Stimulated activated CD8-positive, alpha-beta memory T cell treated with anti-CD3 and anti-CD28 coated beads, Interleukin-4, amount 100 ng/mL, for 1 hour (primary cell): ENCODE measurements at places on chromosomes 6 and 20.

DNA sequence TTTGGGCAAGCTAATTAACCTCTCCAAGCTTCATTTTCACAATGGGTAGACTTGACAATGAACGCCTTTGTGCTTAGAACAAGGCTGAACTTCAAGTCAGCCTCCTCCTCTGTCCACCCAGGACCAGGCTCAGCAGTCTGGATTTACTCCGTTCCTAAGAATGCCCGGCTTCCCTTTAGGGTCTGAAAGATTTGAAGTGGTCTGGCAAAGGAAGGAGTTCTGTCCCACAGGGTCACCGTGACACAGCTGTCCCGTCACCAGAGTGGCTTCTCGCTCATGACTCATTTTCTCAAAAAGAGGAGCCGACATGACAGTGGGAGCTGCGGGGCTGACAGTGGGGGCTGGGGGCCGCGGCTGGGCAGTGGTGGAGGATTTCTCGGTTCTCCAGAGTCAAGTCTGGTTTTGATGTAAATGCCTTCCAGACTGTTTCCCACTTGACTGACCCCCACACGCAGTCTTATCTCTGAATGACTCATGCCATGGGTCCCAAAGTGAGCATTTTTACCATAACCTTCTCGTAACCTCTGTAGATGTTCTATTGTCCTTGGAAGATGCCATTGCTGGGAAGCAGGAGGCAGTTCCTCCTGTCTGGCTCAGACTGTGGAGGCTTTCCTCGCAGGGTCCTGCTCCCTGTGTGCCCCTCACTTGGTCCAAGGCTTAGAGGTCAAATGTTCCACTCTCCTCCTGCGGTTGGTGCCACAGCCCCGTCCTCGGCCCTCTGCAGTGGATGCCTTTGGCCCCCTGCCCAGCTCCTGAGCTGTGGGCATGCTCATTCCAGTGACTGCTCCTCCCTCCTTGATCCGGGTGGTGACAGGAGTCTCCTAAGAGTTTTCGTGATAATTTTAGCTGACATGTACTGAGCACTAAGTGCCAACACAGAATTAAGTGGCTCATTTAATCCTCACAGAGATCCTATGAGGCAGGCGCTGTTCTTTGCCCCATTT lies 253.1 kb downstream of the FNDC1 start:
- DNase-seq, result no peak

DNA sequence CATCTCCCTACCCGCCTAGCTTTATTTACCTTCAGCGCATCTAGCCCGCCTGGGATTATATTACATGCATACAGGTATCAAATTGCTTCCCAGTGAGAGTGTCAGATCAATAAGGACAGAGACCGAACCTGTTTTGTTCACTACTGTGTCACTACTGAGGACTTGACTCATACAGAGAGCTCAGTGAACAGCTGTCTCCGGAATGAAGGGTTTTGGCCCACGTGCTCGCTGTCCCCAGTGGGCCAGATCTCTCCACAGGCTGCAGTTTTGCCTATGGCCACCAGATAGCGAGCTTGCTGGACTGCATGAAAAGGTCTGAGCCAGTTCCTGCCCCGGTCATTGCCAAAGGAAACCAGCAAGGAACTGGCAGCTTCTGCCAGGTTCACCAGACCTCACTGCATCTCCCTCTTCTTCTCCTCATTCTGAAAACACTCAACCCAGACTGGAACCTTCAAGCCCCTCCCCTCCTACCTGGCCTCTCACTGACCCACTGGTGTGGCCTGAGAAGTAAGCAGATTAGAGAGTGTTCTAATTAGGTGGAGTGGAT lies 150.8 kb downstream of the ZMYND8 start:
- no peak for DNase-seq

DNA sequence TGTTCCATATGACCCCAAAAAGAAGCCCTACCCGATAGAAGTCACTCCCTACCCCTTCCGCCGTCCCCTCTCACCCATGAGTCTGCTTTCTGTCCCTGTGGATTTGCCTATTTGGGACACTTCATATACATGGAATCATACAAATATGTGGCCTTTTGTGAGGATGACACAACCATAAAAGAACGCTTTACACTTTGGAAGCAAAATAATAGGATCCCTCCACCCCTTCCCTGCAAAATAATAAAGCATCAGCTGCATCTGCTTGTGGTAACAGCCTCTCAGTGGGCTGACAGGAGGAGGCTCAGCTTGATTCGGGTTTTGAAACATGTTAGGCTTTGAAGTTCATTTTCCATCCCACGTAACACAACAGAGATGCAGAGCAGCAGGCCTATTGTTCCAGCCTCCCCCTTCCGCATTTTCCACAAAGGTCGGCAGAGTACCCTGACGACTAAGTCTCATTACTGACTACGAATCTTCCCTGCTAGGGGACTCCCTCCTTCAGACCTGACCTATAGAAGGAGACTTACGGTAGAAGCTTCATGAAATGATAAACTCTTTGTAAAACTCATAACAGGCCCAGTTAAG lies 99.1 kb downstream of the ALDH8A1 start:
- DNase-seq, result no peak

GRCh38 chr20:35698298-35699126 lies 640 bp downstream of the NFS1 start:
- DNase-seq, result no peak

GRCh38 chr20:35467339-35468224 lies 12.2 kb downstream of the CEP250 start:
- no peak for DNase-seq

DNA sequence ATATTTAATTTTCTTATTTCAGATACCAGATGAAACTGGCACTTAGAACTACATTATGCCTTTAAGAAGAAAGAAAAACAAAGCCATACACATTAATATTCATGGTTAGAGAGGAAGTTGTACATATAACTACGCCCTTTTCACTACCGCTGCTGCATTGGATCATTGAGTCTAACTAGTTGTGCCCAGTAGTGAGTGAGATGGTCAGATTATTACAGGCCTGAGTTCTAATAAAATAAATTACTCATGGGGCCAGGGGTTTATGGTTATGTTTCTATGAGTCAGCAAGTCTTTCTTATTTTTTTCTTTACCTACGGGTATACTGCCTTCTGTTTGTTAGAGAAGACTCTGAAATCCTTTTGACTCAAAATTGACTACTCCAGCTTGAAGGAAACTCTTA lies 11.5 kb downstream of the RIOK1 start:
- DNase-seq, result no peak

- no peak for DNase-seq
Measured at GRCh38 chr6:5172041-5172653, 87.0 kb downstream of the PPP1R3G start.

- no peak for DNase-seq
Measured at GRCh38 chr6:134466771-134467525, 149.0 kb upstream of the SGK1 start.

DNA sequence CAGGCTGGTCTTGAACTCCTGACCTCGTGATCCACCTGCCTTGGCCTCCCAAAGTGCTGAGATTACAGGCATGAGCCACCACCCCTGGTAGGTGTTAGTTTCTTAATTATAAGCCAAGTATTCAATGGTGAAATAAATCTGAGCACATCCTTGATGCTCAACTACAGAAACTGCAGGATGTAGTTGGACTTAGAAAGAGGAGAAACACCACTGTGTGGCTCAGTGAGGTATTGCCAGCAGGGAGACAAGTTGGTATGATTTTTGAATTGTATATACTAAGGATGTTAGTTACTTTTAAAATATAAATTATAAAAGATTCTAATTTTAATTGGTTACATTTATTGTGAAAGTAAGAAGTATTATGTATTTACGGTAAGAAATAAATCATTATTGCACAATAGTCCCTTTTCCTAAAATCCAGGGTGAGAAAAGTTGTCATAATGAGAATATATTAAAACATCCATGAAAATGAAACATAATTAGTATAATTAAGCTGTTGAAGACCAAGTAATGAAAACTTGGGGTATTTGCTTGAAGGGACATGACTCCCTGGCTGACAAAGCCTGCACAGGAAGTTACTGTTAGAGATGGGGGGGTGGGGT lies 17.6 kb downstream of the SLC18B1 start:
- no peak for DNase-seq

- DNase-seq, result no peak
Measured at GRCh38 chr6:135390458-135390857, 107.1 kb downstream of the AHI1 start.

DNA sequence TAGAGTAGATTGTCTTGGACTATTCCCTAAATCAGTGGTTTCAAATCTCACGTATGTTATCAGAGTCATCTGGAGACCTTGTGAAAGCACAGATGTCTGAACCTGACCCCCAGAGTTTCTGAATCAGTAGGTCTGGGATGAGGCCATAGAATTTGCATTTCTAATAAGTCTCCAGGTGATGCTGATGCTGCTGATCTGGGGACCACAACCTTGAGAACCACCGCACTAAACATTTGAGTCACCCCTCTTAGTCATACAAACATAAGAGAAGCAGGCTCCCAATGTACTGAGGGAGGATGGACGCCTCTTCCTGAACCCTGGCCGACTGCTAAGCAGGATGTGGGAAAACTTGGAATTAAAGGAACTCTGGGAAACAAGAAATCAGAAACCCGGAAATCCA lies 187.8 kb upstream of the PRDM1 start:
- DNase-seq, result no peak

DNA sequence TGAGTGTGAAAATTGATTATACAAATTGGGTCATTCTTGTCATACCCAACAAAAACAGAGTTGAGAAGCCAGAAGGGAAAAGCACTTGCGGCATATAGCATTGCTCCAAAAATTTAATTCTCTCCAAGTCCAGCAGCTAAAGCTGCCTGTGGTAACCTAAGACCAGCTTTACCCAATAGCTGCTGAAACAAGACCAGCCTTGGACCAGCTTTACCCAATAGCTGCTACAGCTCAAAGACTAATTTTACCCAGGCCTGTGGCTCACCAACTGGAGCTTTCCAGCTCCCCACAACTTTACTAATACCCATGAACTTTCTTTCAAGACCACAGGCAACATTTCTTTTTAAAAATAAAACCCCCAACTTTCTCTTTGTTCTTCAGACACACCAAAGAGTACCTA lies 32.8 kb upstream of the ZNF133 start:
- DNase-seq, result no peak
